ENCODE measurements at places on chromosomes 1 and 21.

DNA sequence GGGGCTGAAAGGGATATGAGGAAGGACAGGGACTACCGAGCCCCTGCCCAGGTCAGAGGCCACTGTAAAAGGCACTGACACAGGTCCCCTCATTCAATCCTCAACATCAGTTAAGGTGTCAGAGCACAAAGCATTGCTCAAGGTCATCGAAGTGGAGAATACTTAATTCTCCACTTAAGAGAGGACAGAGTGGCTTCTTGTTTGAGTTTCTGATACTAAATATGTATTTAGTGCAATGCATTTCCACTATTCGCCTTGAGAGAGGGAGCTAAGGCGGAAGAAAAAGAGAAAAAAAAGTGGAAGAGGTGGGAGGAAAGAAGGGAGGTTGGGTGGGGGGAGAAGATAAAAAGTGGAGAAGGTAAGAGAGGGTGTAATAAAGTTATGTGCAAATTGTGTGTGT lies 100.1 kb upstream of the SPATA6 start:
- no peak for DNase-seq

- no peak for DNase-seq
Observed at GRCh38 chr1:206828061-206828460, 37.4 kb upstream of the IL20 start.

DNA sequence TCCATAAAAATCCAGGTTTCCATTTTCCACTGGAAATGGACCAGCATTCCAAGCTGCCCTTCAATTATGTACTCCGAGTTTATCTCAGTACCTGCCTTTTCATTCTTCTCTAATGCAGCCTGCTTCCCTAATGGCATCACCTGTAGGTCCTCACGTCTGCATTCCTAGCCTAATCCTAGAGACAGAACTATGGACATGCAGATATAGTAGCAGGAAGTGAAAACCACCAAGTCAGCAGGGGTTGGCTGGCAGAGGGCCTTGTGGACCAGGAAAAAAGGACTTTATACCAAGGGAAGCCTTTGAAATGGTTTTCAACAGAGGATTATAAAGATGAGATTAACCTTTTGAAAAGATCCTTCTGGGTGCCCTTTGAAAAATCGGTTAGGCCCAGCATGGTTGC lies 135.7 kb upstream of the L1TD1 start:
- DNase-seq, result no peak

DNA sequence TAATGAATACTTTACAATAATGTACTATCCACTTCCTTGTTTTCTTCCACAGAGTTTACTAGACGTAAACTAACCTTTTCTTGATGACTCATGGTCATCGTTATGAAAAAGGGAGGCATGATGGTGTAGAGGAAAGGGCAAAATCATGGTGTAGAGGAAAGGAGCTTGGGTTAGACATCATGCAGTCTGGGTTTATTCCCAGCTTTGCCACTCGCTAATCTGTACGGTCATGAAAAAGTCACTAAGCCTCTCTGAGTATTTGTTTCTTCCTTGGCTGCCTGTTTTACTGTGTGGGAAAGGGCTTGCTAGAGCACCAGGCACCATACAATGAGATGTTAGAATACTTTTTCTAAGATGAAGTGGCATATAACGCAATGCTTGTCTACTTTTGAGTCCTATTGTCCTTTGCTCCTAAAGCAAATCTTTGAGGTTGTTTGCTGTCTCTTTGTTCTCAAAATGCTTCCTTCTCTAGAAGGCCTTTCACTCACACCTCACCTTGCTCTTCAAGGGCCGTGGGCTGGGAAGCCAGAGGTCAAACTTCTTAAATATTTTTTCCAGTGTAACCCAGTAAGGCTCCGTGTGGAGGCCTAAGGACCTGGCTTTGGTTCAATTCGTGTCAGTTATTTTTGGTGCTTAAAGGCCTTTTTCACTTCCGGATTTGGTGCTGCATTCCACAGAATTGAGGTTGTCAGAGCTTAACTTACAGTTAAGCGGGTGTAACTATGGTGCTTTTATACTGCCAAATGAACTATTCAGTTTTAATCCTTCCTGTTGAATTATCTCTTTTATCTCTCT lies 9.9 kb upstream of the ETV3 start:
- DNase-seq, result no peak

DNA sequence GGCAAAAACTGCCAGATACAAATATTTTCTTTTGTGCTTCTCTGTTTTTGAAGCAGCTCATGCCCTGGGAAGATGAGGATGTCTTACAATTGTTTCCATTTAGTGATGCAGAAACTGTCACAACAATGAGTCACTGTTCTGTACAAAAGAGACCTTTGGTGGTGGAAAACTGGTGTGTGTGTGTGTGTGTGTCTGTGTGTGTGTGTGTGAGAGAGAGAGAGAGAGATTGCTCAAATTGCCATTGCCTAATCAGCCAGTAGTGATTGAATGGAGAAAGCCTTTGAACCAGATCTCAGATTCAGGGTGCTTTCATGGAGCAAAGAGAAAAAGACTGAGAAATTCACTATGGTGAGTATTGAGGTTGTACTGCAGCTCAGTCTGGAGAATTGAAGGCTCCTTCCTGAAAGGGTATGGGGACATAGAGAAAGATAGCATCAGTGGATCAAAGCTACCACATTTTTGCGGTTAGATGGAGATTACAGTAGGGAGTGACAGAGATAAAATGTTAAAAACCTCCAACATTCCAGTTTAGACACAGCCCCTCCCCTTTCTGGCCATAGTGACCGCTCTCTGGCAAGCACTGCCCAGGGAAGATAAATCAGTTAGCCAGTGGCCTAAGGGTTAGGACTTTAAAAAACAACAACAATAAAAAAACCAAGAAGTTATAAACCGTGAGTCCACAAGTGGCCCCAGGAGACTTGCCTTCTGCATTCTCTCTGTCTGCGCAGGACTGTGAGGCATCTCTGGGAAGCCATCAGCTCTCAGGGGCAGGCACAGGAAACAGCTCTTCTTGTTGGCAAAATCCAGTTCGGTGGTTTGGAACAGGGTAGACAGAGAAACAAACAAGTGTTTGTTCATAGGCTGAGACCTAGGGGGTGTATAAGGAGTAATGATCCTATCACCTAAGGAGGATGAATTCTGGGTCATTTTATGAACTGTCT lies 406.5 kb downstream of the DUSP10 start:
- DNase-seq, result no peak

All from CD4-positive, alpha-beta T cell treated with Interferon alpha-2 for 1 hour (primary cell).